ENCODE measurements at places on chromosomes 7 and 10.
A peak's percentile ranks its signal among the peaks of the same experiment; 100 is the strongest.

DNA sequence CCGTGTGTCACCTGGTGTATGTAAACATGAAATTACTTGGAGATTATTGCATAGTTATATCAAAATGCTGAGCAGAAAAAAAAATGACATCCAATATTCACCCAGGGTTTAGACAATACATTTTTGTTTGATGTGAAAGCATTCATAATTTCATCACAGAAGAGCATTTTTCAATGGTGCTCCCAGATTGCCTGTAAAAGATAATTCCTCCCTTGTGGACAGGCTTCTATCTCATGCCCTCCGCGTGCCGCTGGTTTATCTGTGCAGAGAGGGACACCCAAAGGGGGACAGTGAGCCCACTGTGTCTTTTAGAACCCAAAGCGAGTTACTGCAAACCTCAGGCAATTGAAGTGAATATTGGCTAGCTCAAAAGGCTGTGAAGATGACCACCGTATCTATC, 126.2 kb upstream of the KLF6 start:
- no peak for DNase-seq

- no peak for DNase-seq
Measured at GRCh38 chr7:1693991-1694524, 24.0 kb downstream of the ELFN1 start.

DNA sequence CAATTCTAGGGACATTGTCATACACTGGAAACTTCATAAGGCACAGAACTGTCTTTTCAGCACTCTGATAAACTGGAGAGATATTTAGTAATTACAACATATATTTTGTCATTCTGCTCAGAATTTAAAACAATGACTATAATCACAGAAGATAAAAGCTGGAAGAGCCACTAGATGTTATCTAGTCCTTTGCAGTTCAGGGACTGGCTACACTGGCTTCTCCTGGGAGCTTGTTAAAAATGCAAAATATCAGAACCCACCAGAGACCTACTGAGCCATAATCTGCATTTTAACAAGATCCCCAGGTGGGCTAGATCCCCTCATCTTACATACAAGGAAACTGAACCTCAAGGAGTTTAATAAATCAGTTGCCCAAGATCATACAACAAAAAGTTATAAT, 32.3 kb downstream of the IDE start:
- DNase-seq, result no peak

- no peak for DNase-seq
Measured at GRCh38 chr7:64639267-64640001, 26.5 kb upstream of the ZNF107 start.

- DNase-seq, result no peak
Measured at GRCh38 chr10:26087666-26088065, 128.9 kb upstream of the GAD2 start.

DNA sequence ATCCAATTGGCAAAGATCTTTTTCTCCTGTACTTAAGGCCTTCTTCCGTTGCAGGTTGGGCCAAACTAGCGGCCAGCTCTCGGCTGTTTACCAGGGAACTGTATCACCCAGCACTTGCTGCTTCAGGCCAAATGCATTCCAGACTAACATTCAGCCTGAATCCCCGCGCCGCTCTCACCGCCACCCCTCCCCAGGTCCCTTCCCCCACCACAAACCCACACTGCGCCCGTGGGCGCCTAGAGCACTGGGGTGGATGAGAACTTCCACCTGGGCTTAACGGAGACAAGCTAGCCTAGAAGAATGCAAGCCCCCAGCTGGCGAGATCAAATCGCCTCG, 676 bp downstream of the TCAF1 start:
- DNase-seq, result no peak

DNA sequence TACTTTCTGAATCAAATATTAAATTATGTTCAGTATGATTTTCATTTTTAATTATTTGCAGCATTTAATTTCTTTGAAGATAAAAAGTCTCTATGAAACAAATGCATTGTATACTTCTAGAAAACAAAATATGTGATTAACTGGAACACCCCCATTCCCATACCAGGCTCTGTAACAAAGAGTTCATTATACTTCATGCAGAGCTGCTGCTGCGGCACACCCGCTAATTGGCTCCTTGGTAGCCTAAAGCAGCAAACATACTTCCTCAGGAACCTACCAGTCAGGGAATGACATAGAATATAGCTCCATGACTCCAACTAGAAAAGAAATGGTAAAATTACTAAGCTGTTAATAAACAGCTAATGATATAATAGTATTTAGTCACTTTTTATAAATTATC, 19.3 kb downstream of the RAB11FIP2 start:
- no peak for DNase-seq

DNA sequence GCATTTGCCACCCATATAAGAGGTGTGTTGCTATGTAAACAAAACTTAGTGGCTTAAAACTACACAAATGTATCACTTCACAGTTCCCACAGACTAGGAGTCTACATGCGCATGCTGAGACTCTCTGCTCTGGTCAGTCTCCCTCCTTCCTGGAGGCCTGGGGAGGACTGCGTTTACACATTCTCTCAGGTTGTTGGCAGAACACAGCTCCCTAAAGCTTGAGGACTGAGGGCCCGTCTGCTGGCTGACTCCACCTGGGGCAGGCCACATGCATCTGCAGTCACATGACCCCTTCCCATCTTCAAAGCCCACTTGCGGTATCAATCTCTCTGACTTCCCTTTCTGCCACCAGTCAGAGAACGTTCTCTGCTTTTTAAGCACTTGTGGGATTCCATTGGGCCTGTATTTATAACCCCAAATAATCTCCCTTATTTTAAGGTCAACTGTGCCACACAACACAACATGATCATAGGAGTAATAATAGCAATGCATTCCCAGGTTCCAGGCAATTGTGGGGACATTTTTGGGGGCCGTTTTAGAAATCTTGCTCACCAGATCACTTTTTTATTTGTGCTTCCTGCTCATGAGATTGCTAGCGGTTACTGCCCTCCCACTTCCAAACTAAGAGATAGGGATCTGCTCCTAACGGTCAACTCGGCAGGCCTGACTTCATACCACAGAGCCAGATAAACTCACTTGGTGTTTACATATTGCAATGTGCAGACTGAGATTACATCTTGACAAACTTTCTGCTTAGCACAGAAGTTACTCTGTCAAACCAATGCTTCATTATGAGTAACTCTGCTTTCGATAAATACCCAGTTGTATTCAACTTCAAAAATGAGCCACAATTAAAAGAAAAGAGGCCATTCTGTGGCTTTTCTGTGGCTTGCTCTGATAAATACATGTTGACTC, 96.3 kb downstream of the ALOX5 start:
- peak; percentile 22 for DNase-seq

DNA sequence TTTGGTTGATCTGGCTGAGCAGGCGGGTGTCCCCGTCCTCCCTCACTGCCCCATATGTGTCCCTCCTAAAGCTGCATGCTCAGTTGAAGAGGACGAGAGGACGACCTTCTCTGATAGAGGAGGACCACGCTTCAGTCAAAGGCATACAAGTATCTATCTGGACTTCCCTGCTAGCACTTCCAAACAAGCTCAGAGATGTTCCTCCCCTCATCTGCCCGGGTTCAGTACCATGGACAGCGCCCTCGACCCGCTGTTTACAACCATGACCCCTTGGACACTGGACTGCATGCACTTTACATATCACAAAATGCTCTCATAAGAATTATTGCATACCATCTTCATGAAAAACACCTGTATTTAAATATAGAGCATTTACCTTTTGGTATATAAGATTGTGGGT, 26.9 kb upstream of the TRIM56 start:
- no peak for DNase-seq

DNA sequence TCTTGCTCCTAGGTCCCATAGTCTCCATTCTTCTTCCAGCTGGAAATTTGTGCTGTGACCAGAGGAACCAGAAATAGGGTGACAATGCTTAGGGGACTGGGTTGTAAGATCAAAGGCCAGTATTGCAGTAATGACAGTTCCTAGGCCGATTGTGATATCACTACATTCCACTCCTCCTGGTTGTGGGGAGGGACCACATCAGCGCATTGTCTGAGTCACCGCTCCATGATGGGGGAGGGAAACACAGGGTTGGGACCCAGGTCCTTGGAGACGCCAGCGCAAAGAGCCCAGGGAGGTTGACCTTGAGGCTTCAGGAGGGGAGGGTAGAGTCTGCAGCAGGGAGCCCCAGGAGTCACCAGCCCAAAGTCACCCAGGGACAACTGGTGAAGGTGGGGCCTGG, 20.8 kb upstream of the GGCT start:
- no peak for DNase-seq

GRCh38 chr10:59968705-59969104, 62.3 kb upstream of the CCDC6 start:
- DNase-seq, result no peak

- no peak for DNase-seq
Measured at GRCh38 chr7:98418271-98418635, 17.4 kb upstream of the BAIAP2L1 start.

Measured in epithelial cell of prostate (primary cell).